ENCODE measurements at places on chromosomes 2 and 18.

GRCh38 chr2:79899196-79899595 is 386.3 kb downstream of the CTNNA2 start:
- DNase-seq, result no peak

DNA sequence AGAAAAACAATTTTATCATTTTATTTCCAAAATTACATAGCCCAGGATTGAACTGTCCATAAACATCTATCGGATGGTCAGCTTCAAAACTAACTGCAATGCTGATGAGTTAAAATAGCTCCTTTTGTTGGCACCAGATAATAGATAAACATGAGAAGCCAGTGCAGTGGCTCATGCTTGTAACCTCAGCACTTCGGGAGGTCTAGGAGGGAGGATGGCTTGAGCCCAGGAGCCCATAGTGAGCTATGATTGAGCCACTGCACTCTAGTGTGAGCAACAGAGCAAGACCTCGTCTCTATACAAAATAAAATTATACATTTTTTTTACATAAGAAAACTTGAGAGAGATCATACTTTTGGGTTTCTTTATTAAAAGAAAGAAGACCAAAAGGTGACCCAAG is 34.6 kb upstream of the IMPA2 start:
- DNase-seq, result no peak

- DNase-seq, result no peak
These were observed 42.3 kb downstream of the CYP1B1 start for GRCh38 chr2:38033646-38034045.

DNA sequence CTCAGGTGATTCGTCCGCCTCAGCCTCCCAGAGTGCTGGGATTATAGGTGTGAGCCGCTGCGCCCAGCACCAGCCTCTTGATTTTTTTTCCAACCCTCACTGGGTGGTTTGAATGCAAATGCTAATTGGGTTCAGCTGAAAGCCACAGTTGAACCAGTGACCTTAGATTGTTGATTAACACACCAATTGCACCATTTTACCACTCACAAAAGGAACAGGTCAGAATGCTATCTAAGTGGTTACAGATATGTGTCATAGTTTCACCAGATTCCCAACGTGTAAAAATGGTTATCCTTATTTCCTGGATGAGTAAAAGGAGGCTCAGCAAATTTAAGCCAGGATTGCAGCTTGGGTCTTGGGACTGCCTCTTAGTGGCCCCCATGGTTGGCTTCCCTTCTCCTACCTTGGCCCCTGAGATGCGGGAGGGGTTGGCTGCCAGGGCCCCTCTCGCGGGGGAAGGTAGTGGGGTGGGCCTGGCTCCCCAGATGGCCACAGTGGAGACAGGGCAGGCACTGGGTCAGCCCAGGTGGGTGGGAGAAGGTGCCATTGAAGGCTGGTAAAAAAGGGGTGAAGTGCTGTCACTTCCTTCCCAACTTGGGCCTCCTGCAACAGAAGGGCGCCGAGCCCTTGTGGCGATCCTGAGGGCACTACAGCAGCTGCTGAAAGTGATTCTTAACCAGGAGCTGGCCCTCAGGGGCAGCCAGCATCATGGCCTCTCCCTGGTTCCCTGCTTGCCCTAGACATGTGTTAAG is 164.9 kb upstream of the HAAO start:
- no peak for DNase-seq
